Central memory CD4-positive, alpha-beta T cell (primary cell): ENCODE measurements at places on chromosomes 1 and 21.
A peak's percentile ranks its signal among the peaks of the same experiment; 100 is the strongest.

DNA sequence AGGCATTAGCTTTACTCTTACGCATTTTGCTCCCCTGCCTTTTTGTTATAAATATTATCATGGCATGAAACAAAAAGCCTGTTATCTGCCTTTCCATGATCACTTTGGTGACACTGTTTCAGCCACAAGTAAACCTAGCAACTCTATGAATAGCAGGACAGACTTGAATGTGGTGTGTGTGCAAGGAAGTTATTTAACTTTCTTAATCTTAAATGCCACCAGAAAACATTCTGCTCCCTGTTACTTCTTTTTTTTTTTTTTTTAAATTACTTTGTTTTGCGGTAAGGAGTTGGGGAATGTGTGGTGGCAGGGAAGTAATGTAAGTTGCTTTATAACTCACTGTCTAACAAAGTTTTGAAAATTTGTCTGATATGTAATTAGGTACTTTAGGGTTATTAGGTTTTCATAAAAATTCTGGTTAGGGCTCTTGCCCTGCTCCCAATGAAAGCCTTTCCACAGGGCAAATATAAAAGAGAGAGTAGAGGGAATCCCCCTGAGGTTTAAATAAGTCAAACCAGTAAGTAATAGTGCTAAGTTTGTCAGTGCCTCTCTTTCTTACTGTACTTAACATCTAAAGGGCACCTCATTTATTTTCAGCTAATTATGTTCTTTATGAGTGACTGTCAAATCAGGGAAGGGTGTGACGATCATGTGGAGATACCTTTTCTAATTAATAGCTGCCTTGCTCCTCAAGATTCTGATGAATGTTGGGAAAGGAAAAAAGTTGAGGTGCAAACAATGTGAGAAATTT lies 39.5 kb downstream of the RASAL2 start:
- DNase-seq: no peak

DNA sequence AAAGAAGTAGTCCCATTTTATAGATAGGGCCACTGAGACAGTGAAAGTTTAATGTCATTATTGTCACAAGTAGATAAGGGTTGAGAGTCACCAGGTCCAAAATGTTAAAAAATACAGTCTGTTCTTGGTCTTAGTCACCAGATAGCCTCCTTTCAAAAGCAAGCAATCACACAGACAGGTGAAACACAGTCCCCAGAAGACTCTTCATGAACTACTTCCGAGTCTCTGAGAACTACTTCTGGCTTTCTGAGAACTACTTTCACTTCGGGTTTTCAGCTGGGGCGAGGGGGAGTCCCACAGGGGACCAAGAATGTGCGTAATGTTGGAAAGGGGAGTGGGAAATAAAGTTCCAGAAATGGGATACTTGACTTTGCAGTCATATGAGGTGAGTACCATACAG lies 143.2 kb downstream of the HHIPL2 start:
- DNase-seq: no peak

DNA sequence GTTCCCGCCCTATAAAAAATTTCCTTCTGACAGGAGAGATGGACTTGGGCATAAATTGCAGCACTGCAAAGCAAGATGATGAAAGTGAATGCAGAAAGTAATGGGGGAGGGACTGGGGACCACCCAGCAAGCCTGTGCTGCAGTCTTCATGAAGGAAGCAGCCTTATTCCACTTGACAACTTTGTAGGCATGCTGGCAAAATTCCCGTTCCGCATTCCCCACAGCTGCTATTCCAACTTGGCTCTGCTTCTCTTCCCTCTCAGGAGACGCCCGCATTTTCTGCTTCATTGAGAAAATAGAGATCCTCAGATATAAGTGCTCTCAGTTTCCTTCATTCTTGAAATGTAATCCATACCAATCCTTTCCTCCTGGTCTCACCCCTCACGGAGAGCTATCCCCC lies 2.4 kb downstream of the HMGB4 start:
- DNase-seq: no peak

- DNase-seq: no peak
These were observed 4.3 kb upstream of the VWA1 start for GRCh38 chr1:1430992-1431844.

- no peak for DNase-seq
These were observed 1.1 kb downstream of the TAS1R3 start for GRCh38 chr1:1332031-1332755.

GRCh38 chr21:16455978-16456377 lies 726.2 kb downstream of the USP25 start:
- no peak for DNase-seq

DNA sequence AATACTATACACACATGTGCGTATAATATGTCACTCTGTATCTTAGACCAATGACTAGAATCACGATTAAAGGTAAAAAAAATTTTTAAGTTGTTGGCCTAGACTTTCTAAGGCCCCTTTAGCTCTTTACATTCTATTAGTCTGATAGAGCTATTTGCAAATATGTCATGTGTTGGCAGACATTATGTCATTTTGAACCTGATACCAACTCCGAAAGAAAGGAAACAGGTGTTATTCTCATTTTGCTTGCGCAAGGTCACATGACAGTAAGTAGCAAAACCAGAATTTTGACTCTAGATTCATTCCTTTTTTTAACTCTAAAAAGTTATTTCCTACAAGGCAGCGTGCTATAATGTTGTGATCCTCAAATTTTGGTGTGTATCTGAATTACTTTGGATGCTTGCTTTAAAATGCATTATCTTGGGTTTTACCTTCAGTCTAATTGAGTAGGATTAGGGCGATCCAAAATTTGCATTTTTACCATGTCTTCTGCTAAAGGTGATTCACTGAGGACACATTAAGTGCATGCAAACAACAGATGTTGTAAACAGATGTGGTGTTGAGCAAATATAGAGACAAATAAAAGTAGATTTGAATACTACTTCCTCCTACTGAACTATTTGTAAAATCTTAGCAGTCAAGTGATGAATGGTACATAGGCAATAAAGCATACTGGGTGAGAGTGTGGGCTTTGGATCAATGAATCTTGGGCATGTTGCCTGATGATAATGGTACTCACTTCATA lies 63.5 kb upstream of the KIAA1614 start:
- DNase-seq: no peak

DNA sequence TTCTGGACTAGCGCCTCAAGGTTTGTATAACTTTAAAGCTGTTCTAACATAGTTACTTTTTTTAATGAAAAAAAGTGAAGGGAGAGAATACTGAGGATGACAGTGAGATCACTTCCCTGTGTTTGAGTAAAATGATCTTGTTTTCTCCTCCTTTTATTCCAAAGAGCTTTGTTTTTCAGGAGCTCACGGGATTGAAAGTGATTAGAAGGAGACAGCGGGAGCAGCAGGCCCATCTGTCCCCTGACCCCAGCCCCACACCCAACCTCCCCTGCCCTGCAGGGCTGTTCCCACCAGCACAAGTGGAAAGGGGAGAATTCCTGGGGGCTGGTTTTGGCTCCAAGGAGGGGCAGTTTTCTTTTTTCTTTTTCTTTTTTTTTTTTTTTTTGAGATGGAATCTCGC lies 2.1 kb upstream of the DNMT3L start:
- no peak for DNase-seq

DNA sequence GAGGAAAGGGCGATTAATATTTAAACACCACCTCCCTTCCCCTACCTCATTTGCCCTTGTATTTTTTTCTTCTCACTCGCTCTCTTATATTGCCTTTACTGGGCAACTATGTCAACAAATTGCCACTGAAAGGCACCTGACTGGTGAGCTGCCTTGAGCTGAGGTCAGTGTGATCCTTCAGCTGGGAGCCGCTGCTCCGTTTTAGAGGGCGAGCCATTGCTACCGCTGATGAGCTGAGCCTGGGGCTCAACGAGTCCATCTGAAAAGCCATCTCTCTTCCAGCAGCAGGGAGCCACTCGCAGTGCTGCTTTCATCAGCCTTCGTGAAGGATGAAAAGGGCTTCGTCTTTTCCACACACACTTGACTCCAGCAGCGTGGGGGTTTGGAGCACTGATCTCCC lies 108.0 kb upstream of the KIF26B start:
- DNase-seq: no peak

- DNase-seq: no peak
These were observed 24.9 kb downstream of the MAP3K7CL start for GRCh38 chr21:29155118-29155932.

- DNase-seq: no peak
These were observed 9.6 kb upstream of the RIMKLA start for GRCh38 chr1:42370876-42371549.

- no peak for DNase-seq
These were observed 25.2 kb upstream of the ADGRL2 start for GRCh38 chr1:81775510-81775909.

DNA sequence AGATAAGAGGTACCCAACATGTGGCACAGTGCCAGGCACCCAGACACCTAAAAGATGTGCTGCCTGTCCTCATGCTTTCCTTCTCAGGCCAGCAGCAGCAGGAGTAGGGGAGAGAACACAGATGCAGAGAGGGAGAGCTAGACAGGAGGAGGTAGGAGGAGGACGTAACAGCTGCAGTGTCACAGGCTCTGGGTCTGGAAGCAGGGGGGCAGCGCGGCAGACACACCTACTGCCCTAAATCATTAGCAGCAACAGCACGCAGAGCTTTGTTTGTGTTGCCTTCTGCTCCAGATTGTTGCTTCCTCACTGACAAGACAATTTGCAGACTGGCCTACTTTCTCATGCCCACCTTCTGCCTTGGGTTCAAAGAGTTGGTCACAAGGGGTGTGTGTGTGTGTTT lies 196.7 kb upstream of the DAB1 start:
- no peak for DNase-seq

GRCh38 chr21:38775733-38776132 lies 30.0 kb upstream of the ETS2 start:
- no peak for DNase-seq

DNA sequence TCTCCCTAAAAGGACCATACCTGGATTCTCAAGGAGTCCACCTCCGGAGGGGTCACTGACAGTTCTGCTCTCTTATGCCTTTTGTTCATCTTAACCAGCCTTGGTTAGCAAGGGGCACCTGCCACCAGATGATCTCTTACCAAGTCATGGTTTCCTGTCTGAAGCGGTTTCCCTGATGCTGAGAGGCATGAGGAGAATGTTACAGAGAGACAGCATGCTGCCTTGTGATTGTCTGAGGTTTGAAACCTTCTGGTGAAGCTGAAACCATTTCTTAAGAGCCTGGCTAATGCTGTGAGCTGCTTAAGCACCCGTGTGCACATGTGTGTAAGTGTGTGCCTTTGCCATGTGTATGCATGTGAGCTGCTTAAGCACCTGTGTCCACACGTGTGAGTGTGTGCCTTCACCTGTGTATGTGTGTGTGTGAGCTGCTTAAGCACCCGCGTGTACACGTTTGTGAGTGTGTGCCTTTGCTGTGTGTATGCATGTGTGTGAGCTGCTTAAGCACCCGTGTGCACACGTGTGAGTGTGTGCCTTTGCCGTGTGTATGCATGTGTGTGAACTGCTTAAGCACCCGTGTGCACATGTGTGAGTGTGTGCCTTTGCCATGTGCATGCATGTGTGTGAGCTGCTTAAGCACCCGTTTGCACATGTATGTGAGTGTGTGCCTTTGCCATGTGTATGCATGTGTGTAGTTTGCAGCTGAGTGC lies 136.4 kb upstream of the COL6A1 start:
- no peak for DNase-seq

GRCh38 chr1:232620356-232620969 lies 9.5 kb downstream of the SIPA1L2 start:
- DNase-seq: no peak

GRCh38 chr1:96524100-96524499 lies 197.5 kb upstream of the PTBP2 start:
- DNase-seq: no peak

- no peak for DNase-seq
These were observed 253.8 kb upstream of the RAB4A start for GRCh38 chr1:229017091-229017490.

DNA sequence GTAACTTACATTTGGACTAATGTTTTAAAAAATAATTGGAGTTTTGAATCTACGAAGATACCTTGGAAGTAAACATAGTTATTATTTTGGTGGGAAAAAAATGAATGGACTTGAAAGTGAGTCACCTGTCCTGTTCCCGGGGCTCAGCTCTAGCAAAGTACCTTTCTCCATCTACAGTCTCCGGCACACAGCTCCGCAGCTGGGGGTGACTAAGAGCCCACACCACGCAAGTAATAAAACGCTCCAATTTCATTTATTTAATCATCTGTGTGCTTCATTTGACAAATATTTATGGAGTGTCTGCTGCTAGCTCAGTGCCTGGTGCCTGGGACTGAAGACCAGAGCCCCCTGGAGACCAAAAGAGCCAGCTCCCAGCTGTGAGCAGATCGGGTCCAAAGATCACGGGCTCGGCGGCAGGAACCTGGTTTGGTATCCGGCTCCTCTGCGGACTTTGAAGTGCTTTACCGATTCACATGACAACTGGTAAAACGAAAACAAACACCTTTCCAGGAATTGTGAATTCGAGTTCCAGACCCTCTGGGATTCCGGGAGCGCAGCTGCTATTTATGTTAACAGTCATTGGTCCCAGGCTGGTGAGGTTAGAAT lies 1.7 kb upstream of the RIPK4 start:
- peak; percentile 15 for DNase-seq

DNA sequence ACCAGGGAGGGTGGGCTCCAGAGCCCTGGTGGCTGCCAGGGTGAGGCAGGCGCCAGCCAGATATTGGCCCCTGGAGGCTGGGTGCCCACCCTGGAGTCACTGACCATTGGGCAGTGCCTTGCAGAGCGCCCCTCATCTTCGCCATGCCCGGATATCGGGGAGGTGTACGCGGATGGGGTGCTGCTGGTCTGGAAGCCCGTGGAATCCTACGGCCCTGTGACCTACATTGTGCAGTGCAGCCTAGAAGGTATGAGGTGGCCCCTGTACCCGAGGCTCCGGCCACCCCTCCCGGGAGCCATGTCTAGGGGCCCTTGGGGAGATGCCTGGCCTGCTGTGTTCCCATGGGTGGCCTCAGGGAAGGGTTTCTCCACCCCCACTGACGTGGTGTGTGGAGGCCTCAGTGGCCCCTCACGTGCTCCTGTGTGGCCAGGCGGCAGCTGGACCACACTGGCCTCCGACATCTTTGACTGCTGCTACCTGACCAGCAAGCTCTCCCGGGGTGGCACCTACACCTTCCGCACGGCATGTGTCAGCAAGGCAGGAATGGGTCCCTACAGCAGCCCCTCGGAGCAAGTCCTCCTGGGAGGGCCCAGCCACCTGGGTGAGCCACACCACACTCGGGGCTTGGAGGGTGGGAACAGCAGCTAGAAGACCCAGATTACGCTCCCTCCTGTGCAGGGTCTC lies 30.9 kb downstream of the TRIM11 start:
- DNase-seq: no peak

GRCh38 chr1:172380441-172381244 lies 39.8 kb upstream of the C1orf105 start:
- DNase-seq: peak; percentile 65

DNA sequence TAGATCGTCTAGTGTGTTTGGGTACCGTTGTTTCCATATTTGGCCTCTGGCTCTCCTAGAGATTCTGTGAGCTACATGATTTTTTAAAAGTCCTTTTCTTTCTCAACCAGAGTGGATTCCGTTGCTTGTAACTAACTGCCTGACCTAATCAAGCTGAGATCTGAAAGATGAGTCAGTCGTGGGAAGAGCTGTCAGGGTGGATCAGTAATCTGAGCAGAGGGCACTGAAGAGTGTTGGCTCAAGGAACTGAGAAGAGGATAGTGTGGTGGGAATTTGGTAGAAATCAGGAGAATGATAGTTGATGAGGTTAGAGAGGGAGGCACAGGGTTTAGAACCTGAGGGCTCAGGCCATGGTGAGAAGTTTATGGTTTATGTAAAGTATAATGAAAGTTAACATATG lies 52.2 kb downstream of the TRAF5 start:
- DNase-seq: no peak

GRCh38 chr21:45923146-45923545 lies 58.4 kb upstream of the COL6A1 start:
- DNase-seq: peak; percentile 61

GRCh38 chr1:82160036-82160435 lies 359.3 kb downstream of the ADGRL2 start:
- no peak for DNase-seq

GRCh38 chr1:245056913-245057312 lies 97.9 kb upstream of the KIF26B start:
- DNase-seq: no peak
